ENCODE measurements at places on chromosomes 6 and 20. TPM values are rescaled to one million over a fixed set of nuclear protein-coding genes. Genes with fewer than 3 reads are reported as not detected.

- no peak for DNase-seq
These were observed 151.2 kb downstream of the PDE10A start for GRCh38 chr6:165511807-165512206.

- no peak for DNase-seq
These were observed 84.2 kb upstream of the ENPP5 start for GRCh38 chr6:46254946-46255345.

DNA sequence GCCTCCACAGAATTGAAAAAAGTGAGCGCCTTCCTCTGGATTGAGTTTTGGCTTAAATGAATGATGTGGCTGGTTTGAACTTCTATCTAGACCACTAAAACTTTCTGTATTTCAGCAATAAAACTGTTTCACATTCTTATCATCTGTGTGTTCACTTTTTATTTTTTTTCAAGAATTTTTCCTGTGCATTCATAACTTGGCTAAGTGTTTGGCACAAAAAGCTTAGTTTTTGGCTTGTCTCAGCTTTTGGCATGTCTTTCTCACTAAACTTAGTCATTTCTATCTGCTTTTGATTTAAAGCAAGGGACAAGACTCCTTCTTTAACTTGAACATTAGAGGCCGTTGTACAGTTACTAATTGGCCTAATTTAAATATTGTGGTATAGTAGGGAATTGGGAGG is 1015.1 kb downstream of the EPHA7 start:
- no peak for DNase-seq

DNA sequence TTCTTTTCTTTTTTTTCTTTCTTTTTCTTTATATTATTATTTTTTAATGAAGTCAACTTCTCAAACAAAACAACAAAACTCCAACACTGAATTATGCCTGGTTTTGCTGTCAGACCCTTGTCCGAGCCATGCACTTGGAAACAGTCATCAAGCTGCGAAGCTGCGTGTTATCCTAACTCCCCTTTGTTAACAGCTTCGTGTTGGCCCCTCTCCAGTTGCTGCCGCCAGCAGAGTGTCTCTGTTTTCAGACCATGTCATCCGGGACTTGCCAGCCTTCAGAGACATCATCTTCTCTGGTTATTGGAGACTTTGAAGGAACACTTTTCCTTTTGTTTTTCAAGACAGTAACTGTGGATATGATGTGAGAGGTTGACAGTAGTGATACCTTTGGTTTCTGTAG is 83.1 kb downstream of the TRMT11 start:
- no peak for DNase-seq

DNA sequence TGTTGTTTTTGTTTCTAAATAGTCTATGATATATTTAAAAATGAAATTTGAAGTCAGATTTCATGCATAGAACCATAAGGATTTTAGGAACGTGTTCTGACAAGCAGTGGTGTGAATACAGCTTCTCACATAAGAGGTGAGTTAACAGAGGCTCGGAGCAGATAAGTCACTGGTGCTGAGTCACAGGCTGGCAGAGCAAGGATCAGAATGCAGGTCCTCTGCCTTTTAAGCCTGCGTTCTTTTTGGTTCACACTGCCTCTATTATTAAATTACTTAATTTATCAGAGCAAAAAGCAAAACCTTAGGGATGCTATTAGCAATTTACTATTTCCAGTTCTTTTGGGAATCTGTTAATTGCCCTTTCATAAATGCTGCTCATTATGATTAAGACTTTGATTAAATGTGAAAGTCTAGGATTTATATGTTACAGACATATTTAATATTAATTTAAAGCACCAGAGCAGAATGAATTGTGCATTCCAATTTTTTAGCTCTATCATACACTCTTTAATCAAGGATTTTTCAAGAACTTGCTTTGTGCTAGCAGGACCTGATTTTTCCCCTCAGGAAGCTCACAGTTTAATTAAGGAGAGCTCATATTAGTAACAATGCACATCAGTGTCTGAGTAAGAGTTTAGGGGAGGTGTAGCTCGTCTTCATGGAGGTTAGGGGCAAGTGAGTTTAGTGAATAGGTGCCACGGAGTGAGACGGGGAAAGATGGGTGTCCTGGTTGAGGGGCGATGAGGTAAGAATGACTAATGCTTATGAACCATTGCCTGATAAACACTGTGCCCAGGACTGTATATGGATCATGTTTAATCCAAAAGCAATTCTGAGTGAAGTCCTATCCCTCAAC is 212.7 kb upstream of the AGPAT4 start:
- DNase-seq, result no peak

GRCh38 chr6:24883618-24884017 is 52.1 kb downstream of the RIPOR2 start:
- DNase-seq, result no peak

DNA sequence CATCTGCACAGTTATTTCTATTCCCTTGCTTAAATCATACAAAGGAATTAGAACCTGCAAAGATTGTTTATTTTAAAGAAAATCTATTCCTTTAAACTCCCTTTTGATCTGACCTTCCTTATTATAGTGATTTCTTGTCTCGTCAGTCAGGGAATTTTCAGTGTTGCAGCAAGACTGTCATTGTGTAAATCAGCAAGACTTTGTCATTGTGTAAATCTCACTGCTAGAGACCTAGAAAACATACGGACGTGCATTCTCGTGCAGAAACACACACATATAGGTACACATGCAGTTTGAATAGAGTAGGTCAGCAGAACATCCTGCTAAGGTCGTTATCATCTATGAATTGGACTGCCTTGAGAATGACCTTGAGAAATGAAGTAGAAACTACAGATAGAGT is 6.2 kb upstream of the SGK1 start:
- no peak for DNase-seq

- no peak for DNase-seq
These were observed 669.4 kb downstream of the DHX35 start for GRCh38 chr20:39631557-39631956.

FABP7 gene
- total RNA-seq, result not detected

HCK gene
- total RNA-seq, result not detected

UNC93A gene
- total RNA-seq, result 36.1 TPM

SYCP2L gene
- 0.12 TPM for total RNA-seq

PTPRK gene
- total RNA-seq, result 94.4 TPM

SLPI gene
- 3.0 TPM for total RNA-seq

ULBP3 gene
- 8.1 TPM for total RNA-seq

PRPH2 gene
- total RNA-seq, result not detected

UBE2V1 gene
- total RNA-seq, result 485 TPM

DEFB132 gene
- total RNA-seq, result not detected

Data from Caco-2 (cell line).